NCI-H774 (cell line): ENCODE measurements at places on chromosomes 4 and X.

DNA sequence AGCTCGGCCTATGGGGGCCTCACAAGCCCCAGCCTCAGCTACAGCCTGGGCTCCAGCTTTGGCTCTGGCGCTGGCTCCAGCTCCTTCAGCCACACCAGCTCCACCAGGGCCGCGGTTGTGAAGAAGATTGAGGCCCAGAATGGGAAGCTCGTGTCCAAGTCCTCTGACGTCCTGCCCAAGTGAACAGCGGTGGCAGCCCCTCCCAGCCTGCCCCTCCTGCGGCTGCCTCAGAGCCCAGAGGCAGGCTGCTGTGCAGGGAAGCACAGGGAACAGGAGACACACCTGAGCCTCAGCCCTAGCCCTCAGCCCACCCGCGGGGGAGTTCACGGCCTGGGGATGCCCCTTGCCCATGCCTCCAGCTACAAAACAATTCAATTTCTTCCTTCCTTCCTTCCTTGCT, 75.7 kb upstream of the ZXDA start:
- DNase-seq = no peak

- no peak for DNase-seq
Observed at GRCh38 chr4:8472689-8473197, 32.2 kb downstream of the TRMT44 start.

- no peak for DNase-seq
Observed at GRCh38 chr4:11297201-11297600, 131.5 kb downstream of the HS3ST1 start.

DNA sequence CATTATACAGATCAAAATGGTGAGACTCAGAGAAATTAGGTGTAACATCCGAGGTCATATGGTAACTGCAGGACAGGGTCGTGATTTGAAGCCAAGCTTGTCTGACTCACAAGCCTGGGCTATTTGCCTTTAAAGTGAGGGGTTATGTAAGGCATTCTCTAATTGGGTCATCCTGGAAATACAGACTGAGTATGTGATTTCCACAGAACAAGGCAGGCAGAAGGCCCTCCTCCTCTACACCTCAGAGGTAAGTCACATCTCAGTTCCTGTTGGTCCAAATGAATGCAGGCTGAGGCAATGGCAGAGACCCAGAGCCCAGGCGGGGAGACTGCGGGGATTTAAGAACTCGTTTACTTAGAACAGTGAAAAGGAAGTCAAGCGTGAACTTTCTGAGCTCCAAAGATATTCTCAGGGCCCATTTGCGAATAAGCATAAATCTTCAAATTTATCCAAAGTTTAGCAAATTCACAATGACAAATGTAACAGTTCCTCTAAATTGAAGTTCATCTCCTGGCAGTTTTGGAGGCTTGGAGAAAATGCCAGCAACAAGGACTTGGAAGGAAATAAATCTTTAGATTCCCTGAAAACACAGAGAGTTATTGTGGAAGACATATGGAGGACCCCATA, 153.3 kb downstream of the LDB2 start:
- DNase-seq = no peak

DNA sequence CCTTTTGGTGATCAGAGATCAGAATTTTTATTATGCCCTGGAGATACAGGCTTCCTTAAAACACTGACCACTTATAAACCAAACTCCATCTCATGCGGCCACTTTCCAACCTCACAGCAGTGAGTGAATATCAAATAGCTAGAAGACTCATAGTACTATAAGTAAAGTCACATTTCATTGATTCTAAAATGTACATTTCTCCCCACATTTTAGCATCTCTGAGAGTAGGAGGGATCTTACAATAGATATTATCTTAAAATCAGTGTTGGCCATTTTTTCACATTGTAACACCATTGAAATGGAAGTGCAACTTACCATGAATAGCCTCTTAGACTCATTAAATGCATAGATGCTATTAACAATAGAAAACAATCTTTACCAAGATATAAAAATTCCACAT, 17.4 kb downstream of the PCYT1B start:
- DNase-seq = no peak

GRCh38 chr4:179110356-179110755, 1668.1 kb upstream of the AGA start:
- no peak for DNase-seq

DNA sequence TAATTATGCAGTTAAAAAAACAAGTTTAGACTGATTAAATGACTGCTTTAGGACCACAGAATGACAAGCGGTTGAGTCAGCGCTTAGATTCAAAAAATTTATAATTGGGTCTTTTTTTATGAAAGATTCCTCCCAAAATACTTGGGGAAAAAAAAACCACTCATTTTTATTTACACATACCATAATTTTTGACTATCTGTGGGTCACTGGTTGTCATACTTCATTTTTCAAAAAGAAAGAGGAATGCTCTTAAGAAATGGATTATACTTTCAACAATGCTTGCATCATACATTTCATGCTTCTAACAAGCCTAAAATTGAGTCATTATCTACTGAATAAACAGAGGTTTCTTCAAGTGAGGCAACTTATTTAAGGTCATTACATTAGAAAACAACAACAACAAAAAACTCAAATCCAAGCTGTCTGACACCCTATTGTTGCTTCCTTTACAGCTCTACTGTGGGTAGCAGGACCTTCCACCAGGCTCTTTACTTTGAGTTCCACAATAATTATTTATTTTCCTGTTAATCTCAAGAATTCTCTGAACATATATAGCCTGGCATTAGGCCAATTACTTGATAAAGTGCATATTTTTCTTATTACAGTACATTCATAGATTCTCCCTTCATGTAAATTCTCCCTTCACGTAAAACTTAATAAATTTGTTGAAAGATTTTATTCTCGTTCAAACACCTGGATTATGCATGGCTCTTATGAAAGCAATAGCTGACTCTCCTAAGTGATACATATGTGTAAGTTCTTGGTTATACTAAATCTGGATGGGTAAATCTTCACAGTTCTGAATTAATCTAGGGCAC, 445.5 kb downstream of the PCDH10 start:
- DNase-seq = no peak

- DNase-seq = no peak
Observed at GRCh38 chrX:56233100-56233499, 944 bp downstream of the KLF8 start.

DNA sequence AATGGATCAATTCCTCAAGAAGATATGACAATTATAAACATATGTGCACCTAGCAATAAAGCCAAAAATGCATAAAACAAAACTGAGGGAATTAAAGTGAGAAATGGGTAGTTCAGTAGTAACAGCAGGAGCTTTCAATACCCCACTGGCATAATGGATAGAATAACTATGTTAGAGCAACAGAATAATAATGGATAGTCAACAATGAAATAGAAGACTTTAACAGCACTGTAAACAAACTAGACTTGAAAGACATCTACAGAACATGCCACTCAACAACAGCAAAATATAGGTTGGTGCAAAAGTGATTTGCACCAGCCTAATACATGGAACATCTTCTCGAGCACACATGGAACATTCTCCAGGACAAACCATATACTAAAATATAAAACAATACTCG, 20.0 kb upstream of the MBNL3 start:
- DNase-seq = no peak

DNA sequence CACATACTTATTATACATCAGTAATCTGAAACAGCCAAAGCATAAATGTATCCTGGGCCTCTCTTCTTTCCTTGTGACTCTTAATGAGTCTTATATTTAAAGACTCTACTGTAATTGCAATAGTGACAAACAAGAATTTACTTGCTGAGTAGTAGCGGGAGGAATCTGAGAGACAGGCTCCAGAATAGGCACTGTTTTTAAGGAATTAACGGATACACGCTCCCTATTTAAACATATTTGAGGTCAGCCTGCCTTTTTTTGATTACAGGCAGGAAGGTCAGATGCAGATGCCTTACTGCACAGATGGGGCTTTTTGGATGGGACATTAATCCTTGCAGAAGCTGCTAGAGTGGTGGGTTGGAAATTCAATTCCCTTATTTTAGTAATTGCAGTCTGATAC, 196.3 kb upstream of the ANXA3 start:
- DNase-seq = no peak

- no peak for DNase-seq
Observed at GRCh38 chr4:113785781-113786180, 24.2 kb upstream of the CAMK2D start.

DNA sequence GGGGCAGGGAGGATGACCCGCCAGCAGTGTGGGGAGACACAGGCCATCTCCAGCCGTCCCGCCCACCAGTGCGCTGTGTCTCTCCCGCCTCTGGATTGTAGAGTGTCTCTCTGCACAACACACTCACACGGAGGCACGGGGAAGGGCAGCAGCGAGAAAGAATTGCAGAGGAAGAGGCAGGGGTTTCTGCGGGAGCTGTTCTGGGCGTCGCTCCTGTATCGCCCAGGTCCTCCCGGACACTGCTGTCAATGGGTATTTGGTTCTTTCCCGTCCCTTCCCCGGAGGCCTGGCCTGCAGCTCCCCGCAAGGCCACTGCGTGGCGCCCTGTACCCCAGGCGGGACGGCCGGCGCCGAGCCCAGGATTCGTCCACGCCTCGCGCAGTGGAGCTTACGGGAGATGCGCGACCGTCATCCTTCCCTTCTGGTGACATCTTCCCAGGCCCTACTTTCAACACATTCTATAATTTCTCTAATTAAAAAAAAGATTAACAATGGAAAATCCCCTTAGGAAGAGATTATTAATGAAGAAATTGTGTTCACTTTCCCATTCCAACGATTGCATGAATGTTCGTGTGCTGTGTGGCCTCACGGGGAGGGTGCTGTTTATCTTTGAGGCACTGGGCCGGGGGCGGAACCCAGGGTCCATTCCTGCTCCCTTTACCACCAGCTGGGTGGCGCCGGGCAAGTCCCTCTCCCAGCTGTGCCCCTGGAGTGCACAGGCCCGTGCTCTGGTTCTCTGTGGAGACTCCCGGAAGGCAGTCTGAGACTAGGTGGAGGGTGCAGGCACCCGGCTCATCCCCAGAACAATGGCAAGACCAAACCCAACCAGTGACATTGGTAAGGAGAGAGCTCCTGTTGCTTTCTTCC, 95.7 kb downstream of the CPZ start:
- no peak for DNase-seq

- DNase-seq = no peak
Observed at GRCh38 chrX:120660637-120661036, 30.8 kb upstream of the C1GALT1C1 start.

DNA sequence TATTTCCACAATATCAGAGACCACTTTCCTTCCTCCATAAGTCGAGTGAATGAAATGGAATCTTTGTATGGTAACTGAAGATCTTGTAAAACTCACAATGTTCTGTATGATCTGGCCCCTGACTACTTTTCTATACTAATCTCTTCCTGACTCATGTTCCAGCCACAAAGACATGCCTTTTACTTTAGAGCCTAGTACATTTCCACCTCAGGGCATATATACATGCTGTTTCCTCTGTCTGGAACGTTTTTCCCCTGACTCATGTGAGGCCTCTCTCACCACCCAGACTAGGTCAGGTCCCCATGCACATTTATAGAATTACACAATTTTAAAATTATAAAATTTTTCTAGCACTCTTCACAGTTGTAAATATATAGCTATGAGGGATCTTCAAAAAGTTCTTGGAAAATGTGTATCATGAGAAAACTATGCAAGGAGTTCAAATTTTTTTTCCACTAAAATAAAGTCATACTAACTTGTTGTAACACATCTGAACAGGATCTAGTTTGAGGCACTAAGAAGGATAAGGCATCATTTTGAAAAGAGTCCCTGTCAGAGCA, 208.8 kb downstream of the SH2D1A start:
- no peak for DNase-seq

GRCh38 chr4:40612831-40613230, 16.8 kb downstream of the RBM47 start:
- DNase-seq = no peak

GRCh38 chr4:177487977-177488376, 45.7 kb upstream of the AGA start:
- DNase-seq = no peak

DNA sequence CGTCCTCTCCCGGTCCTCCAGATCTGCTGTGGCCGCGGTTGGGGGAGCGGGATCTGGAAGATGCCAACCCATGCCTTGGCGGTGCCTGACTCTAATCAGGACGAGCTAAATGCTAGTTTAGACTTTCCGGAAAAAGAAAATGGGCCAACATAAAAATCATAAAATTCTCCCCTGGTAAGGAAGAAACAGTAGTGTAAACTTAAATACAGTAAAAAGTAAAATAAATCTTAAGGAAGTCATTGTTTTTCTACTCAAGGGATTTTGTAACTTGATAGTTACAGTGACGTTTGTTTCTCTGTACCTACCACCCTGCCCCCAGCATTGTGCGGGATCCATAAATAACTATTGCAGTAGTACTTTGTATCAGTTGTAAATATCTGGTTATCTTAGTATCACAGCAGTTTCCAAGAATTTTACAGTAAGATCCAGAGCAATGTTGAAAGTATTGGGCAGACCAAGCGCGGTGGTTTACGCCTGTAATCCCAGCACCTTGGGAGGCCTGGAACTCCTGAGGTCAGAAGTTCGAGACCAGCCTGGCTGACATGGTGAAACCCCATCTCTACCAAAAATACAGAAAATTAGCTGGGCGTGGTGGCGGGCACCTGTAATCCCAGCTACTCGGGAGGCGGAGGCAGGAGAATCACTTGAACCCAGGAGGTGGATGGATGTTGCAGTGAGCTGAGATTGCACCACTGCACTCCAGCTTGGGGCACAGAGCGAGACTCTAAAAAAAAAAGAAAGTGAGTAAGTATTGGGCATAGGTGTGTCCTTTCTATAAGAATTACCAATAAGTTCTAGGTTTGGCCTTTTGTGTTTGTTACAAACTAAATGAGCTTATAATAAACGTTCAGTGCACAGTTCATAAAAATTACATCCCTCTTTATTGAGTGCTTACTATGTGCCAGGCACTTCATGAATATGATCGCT, 1.0 kb upstream of the PLA2G12A start:
- no peak for DNase-seq

DNA sequence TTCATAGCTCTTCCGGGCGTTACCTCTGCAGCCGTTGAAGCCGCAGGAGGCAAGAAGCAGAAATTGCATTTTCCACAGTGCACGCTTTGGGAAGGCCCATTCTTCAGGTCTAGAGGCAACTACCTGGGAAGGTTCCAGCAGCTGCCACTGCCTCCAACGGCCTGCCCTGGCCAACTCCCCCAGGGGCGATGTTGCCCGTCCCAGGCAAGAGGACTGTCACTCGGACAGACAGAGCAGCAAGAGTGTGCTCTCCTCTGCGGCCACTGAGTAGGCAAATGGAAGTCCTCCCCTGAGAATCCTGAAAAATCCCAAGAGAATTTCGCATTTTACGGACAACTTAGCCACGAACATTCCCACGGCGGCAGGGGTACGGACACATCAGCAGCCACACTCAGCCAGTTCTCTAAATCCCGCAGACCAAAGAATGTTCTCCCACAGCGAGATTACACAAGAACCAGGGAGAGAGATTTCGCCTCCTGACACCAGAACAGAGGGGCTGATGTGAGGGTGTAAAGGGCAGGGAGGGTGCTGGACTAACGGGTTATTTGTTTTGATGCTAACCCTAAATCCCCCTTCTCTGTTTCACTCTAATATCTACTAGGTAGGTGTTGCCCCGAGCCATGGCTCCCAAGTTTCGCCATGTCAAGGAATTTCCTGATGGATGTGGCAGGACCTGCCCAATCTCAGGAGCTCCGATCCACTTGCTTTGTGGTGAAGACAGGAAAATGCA, 63.8 kb downstream of the SEPSECS start:
- no peak for DNase-seq

GRCh38 chrX:21354725-21355124, 19.5 kb upstream of the CNKSR2 start:
- no peak for DNase-seq
